Upper lobe of left lung (tissue), 6 donors: ENCODE measurements at places on chromosomes 12 and 14. TPM values are rescaled to one million over a fixed set of nuclear protein-coding genes. Genes with fewer than 3 reads are reported as not detected.

Gene CTSG
- not detected for total RNA-seq

Gene L3HYPDH
- total RNA-seq, result 53.4 TPM

Gene TMEM260
- 22.4 TPM for total RNA-seq

Gene DDX23
- 78.8 TPM for total RNA-seq

Gene TCL1B
- not detected for total RNA-seq

Gene CCDC177
- total RNA-seq, result not detected

Gene FAM186B
- total RNA-seq, result 0.61 TPM

Gene SNX6
- 46.6 TPM for total RNA-seq

Gene GLI1
- 0.91 TPM for total RNA-seq

Gene ABCB9
- 5.0 TPM for total RNA-seq

Gene SLC35F4
- not detected for total RNA-seq

Gene NEUROD4
- total RNA-seq, result not detected
